ENCODE measurements at places on chromosomes 2 and 18.

GRCh38 chr2:61948661-61949457 lies 43.4 kb downstream of the COMMD1 start:
- DNase-seq: no peak

GRCh38 chr18:60984510-60984909 lies 348.7 kb upstream of the CDH20 start:
- no peak for DNase-seq

GRCh38 chr2:212618636-212619035 lies 80.0 kb upstream of the ERBB4 start:
- no peak for DNase-seq

DNA sequence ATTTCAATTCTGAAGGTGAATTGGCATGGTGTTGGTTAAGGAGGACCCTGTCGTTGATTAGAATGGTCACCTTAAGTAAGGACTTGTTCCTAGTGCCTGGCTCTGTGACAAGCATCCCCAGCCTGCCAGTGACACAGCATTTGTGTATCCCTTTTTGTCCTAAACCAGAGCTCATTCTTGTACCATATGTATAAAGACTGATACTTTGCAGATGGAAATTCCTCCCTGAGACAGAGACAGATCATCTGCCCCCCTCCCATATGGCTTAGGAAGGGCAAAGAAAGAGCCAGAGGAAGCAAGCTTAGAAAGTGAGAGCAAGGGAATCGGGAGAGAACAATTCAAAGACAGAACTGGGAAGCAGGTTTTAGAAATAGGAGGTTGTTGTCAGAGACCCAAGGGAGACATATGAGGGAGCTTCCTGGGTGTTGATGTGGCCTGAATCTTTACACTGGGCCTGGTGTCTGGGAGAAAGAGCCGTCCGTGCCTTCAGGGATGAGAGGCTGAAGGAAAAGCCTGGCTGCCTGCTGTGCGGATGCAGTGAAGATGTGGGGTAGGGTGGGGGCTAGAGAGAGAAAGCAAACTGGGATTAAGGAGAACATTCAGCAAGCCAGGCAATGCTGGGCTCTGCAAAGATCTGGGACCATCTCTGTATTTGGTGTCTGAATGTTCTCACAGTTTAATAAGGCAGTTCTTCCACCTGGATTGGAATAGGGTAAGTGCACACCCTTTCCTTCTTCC lies 13.2 kb upstream of the CHRNA1 start:
- no peak for DNase-seq

DNA sequence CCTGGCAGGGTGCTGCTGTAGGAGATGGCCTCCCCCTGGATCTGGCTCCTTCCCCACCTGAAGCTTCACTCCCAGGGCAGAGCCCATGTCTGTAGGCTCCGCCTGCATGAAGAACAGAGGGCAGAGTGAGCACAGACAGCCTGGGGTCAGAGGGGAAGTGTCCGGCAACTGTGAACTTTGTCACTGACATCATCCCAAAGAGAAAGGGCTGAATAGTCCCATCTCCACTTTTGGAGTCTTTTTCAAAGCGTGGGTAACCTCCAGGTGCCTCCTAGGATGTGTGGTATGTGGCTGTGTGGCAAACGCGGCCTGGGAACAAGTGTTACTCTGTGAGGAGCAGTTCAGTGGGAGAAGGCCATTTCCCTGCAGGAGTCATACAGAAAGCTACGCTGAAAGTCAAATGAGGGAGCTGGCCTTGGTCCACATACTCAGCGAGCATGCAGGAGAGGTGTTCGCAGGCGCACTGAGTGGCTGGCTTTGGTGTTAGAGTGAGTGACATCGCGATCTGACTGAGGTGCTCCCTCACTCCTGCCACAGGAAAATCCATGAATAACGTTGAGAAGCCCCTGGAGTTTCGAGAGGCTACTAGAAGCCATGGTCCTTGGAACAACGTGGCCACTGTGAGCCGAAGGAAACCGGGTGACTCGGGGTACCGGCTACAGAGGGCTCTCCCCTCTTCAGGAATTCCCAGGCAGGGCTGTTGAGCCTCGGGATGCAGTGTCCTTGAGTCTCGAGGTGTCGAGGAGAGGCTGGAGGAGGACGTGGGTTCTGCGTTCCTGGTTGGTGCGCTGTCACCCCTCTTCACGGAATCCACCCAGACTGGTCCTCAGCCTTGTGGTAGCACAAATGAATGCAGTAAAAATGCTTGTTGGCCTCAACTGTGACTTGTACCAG lies 54.7 kb downstream of the CABLES1 start:
- DNase-seq: peak; percentile 16

DNA sequence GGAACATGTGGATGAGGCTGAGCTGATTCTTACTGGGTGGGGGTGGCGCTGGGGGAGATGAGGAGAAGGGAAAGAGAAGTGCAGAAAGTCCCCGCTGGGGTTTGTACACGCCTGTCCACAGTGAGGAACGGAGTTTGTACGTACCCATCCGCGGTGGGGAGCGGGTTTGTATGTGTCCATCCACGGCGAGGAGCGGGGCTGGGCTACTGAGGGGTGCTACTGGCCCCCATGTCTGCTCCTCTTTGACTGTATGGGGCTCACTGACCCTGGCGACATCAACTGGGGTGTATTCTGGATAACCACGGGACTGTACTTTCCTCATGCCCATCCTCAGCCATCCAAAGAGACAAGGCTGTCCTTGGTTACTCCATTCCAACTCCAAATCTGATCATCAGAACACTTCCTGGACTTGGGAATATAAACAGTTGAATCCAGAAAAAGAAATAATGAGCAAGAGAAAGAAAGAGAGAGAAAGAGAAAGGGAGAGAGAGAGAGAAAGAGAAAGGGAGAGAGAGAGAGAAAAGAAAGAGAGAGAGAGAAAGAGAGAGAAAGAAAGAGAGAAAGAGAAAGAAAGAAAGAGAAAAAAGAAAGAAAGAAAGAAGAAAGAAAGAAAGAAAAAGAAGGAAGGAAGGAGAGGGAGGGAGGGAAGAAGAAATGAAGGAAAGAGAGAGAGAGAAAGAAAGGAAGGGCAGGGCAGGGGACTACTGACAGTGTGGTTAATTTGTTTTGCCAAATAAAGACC lies 21.0 kb downstream of the MAL start:
- no peak for DNase-seq

DNA sequence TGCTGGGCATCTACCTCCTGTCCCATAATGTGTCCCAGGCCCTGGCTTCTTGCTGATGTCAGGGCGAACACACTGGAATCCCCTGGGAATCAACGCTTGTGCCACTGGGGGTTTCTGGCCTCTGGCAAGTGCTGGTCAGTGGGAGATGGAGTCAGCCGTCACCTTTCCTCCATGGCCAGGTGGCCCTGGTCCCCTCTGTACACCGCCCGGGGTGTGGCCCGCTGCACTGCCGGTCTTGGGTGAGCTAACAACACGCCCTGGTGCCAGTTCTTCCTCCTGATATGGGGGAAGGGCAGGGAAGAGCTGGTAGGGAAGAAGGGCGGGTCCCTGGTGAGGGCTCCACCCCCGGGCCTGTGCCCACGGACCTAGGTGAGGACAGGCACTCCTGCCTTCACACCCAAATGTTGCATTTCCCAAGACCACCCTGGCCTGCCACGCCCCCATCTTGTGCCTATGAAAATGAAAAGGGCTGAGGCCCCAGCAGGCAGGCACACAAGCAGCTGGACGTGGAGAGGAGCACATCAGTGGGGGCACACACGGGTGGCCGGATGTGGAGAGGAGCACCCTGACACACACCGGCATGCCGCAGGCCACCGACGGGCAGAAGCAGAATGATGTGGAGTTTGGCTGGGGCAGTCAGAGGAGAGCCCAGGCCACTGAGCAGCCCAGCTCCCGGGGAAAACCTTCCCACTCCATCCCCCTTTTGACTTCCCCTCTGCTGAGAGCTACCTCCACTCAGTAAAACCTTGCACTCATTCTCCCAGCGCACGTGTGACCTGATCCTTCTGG lies 140.5 kb downstream of the ASB1 start:
- DNase-seq: no peak

- no peak for DNase-seq
Observed at GRCh38 chr18:22391407-22392345, 26.0 kb downstream of the CTAGE1 start.

DNA sequence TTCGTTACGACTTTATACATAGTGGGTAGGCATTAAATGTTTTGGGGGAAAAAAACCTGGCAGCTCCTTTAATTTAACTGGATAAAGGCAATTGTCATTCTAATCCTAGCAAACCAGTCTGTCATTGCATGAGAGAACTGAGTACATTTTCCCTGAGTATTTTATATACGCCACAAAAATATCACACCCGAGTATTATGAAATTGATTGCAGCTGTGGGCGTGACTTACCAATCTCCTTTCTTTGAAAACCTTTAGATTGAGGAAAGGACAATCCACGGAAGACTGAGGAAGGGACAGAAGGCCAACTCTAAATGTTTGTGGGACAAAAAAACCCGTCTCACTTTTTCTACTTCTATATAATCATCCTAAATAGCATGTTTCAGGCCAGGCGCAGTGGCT lies 9.0 kb downstream of the TM4SF20 start:
- no peak for DNase-seq

DNA sequence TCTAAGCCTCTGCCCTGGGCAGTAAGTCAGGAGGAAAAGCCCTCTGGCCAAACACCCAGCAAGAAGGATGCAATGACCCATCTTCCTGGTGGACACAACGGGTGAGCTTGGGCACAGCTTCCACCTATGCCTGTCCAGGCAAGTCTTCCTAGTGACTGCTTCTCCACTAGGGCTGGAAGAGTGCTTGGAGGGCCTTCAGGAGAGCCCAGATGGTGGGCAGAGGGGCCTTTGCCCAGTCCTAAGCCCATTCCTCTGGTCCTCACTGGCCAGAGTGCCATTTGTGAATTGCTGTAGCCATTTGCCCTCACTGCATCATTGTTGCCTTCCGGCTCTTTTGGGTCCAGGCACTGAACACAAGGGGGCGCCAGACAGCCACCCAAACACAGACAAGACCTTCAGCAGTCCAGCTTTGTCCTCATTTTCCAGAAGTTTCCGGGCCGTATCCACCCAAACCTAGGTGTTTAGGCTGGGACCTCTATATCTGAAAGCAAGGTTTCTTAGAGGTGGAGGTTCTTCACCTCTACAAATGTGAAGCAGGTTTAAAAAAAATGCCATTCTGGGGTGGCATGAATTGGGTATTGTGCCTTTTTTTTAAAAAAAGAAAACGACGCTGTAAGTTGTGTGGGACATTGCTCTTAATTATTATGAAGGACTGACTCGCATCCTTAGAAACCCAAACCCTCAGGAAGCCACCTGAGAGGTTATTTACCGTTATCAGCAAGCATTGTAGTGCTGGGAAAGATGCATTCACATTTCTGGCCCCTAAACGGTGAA lies 29.5 kb downstream of the PAX8 start:
- DNase-seq: peak; percentile 36

DNA sequence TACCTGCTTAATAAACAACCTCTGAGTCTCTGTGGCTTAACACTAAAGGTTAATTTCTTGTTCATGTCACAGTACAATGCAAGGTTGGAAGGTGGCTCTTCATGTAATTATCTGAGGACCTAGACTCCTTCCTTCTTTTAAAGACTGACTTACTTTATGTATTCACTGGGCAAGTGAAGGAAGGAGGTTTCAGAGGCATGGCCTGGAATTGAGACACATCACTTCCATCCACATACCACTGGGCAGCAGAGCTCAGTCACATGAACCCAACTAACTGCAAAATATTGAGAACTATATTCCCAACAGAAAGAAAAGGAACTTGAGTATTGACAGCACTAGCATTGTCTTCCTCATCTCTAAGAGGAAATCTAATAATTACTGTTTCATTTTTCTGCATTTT lies 57.5 kb upstream of the FN1 start:
- DNase-seq: no peak

- DNase-seq: no peak
Observed at GRCh38 chr2:127681288-127681804, 6.0 kb upstream of the LIMS2 start.

GRCh38 chr2:205837663-205838062 lies 155.4 kb downstream of the NRP2 start:
- no peak for DNase-seq

DNA sequence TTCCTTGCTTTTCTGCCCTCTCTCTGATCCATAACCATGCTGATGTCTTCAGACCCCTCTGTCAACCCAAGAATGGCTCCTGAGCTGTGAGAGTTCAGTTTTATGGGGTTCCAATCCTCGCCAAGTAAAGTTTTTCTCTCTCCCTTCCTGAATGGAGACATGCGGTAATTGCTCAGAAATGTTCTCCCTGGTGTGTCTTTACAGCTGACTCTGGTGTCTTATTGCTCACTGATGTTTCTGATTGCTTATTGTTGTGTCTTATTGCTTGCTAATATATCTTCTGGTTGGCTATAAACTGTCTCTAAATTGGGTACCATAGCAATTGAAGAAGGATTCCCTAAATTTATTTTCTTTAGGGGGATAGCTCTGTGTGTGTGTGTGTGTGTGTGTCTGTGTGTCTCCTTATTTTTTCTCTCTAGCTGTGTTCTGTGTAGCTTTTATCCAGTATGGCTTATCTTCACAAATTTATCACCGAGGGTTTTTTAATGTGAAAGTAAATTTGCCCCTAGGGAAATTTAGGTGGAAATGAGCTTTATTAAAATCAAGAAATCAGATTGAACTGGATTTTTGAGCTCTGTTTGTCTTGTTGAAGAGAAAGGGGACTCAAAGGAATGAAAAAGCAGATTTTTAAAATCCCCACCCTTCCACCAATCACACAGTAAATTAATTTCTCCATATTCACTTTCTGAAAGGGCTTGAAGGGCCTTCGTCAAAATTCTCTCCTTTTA lies 19.5 kb downstream of the MGAT5 start:
- DNase-seq: no peak

DNA sequence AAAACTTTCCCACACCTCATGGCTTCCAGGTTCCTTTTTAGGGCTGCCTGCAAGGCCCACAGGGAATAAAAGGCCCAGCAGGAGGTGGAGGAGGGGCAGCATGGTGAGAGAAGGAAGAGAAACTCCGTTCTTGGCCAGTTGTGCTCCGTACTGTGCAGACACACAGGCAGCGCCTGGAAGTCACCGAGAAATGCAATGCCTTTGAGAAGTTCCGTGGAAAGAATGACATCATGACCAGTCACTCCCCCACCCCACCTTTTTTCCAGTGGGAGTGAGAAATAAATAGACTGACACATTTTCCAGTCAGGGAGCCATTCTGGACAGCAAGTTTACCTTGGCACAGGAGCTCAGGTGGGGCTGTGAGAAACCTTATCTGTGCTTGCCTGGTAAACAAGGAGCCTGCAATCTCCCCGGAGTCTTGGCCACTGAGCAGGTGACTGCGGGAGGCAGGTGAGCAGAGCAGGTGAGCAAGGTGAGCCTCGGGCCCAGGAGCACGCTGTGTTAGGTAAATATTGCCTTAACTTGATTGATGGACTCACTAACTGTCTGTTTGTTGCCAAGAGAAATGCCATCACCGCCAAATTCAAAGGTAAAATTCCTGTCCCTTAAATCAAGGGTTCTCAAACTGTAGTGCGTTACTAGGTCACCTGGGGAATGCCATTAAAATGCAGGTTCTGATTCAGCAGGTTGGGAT lies 13.5 kb upstream of the LBH start:
- no peak for DNase-seq

GRCh38 chr2:47782671-47783485 lies at the start of gene MSH6:
MSH6 (plus strand) TSS chr2:47783145; CDS start chr2:47783234, 89 bp downstream.
- peak; percentile 72 for DNase-seq

GRCh38 chr2:177101930-177102329 lies 110.7 kb upstream of the HNRNPA3 start:
- DNase-seq: no peak
